ENCODE measurements at places on chromosomes 1 and 21. TPM values are rescaled to one million over a fixed set of nuclear protein-coding genes. Genes with fewer than 3 reads are reported as not detected.

GRCh38 chr1:113451710-113452109 lies 61.4 kb downstream of the MAGI3 start:
- H3K36me3 ChIP-seq: no peaks in the 10 kb centered on the region
- no peaks in the 10 kb centered on the region for H3K4me1 ChIP-seq
- no peak overlapping the region for H3K4me3 ChIP-seq
- DNase-seq: no peak
- no peaks in the 10 kb centered on the region for H3K27me3 ChIP-seq

DNA sequence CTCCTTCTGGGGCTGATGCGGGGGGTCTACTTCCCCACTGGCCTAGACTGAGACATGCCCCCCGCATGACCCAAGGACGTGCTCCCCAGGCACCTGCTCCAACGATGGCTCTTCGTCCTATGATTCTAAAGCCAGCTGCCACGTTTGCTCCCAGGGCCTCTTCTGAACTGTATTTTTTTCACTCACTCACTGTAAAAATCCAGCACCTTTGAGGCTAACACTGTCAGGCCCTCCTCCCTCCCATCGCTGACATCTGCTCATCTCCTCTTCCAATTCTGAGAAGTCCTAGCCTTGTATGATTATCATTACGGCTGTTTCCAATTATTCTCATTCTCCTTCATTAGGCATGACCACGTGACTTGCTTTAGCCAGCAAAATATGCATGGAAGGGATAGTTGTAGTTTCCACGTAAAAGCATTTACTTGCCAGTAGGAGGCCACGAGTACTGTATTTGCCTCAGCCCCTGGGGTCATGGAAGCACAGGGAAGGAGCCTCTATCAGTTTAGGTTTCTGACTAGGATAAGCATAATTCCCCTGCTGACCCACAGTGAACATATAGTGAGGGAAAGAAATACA lies 19.1 kb upstream of the EDN2 start:
- no peaks in the 10 kb centered on the region for H3K27me3 ChIP-seq
- H3K4me1 ChIP-seq: no peaks in the 10 kb centered on the region
- H3K27ac ChIP-seq: no peak overlapping the region
- no peak for DNase-seq

GRCh38 chr1:31705080-31705866 lies 1.5 kb upstream of the COL16A1 start:
- H3K27me3 ChIP-seq: no peaks in the 10 kb centered on the region
- peaks cover 61% of the 10 kb centered on the region for H3K4me1 ChIP-seq
- no peaks in the 10 kb centered on the region for H3K36me3 ChIP-seq
- H3K4me3 ChIP-seq: peak overlapping the region; percentile 50

DNA sequence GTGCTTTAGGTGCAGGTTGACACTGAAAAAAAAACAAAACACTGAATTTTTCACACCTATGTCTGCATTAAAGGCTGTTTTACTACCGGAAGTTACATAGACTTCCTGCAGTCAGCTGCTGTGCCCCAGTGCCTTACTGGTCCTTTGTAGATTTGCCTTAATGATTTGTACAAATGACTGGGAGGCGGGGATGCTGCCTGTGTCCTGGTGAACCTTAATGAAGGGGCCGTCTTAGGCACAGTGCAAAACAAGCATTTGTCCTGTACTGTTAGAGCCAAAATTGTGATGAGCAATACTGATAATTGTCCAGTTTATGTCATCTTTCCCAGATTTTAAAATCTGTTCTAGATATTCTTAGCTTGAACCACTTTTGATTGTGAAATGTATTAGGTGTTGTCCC lies 90.9 kb upstream of the PGD start:
- no peaks in the 10 kb centered on the region for H3K27me3 ChIP-seq
- H3K27ac ChIP-seq: peak overlapping the region; percentile 58
- peaks cover 9% of the 10 kb centered on the region for H3K36me3 ChIP-seq
- H3K4me1 ChIP-seq: peaks cover 13% of the 10 kb centered on the region
- no peak for DNase-seq

- no peak overlapping the region for H3K27ac ChIP-seq
- H3K4me1 ChIP-seq: no peaks in the 10 kb centered on the region
- DNase-seq: no peak
- no peak overlapping the region for H3K4me3 ChIP-seq
These were observed 127.2 kb upstream of the ZC3H12A start for GRCh38 chr1:37347104-37347649.

DNA sequence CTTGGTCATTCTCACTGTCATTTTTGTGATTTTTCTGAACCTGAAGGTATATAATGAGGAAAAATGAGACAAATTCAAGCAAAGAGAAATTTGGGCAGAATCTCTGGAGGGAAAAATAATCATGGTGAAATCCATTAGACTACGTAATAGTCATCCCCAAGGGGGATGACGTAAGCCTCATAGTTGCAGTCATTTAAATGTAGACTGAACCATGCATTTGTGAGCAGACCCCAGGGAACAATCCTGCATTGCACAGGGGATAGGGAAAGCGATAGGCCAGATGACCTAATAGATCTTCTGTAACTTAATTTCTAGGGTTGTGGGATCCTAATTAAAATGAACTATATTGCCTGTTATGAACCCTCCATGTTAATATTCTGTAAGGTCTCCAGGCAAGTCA lies 167.4 kb upstream of the C1orf21 start:
- peaks cover 4% of the 10 kb centered on the region for H3K4me1 ChIP-seq
- H3K4me3 ChIP-seq: no peak overlapping the region
- no peaks in the 10 kb centered on the region for H3K36me3 ChIP-seq
- H3K27ac ChIP-seq: no peak overlapping the region
- no peaks in the 10 kb centered on the region for H3K27me3 ChIP-seq

LRRC8D gene
- 12.8 TPM for polyA plus RNA-seq
